ENCODE measurements at places on chromosomes 6 and 20.

DNA sequence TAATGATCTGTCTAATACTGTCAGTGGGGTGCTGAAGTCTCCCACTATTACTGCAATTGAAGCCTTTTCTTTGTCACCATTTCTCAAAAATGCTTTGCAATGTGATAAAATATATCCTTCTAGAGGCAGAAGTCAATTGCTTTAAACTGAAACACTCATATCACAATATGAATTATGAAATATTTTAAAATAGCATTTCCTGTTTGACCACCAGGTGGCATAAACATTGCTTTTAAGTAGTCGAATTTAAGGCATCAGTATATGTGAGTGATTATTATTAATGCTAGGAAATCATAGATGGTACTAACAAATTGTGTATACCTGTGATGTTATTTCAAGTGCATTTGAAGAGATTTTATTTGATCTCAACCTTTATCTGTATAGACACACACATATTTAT is 87.5 kb downstream of the MEI4 start:
- DNase-seq = no peak

DNA sequence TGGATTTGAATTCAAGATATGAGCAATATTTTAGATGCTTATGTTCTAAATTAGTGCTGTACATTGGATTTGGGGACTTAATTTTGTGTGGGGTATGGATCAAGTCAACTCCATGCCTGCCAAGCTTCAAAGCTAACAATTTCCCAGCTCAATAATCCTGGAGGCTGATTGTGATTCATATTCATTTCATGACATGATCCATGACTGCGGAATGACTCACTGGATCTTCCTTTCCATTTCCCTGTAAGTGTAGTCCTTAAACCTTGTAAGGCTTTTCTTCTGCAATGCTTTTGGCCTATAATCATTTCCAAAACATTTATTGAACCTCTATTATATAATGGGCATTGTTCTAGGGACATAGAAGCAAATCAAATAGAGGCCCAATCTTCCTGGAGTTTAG is 44.7 kb upstream of the CCN2 start:
- DNase-seq = no peak

DNA sequence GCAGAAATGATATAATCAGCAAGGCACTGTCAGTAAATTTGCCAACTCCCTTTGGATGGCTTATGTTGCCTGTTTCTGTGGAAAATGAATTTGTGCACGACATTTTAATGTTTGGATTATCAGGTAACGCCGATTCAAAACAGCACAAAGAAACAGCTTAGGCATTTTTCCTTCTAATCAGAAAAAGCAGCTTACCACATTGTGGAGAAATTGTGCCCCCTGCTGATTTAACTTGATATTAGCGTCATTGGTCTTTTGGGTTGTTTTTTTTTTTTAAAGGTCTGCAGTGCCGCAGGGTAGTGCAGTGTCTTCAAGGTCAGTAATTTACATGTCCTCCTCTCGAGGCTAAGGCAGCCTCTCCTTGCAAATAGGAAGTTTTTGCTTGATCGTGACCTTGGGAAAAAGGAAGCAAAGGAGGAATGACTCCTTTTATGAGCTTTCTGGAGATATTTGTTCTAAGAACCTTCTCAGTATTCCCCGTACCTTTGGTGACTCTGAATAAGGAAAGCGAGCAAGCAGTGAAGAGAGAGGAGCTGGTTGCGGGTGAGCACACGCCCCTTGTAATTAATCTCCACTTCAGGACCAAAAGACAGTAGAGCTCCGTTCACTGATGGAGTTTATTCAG is 79.1 kb downstream of the ELOVL4 start:
- DNase-seq = no peak

DNA sequence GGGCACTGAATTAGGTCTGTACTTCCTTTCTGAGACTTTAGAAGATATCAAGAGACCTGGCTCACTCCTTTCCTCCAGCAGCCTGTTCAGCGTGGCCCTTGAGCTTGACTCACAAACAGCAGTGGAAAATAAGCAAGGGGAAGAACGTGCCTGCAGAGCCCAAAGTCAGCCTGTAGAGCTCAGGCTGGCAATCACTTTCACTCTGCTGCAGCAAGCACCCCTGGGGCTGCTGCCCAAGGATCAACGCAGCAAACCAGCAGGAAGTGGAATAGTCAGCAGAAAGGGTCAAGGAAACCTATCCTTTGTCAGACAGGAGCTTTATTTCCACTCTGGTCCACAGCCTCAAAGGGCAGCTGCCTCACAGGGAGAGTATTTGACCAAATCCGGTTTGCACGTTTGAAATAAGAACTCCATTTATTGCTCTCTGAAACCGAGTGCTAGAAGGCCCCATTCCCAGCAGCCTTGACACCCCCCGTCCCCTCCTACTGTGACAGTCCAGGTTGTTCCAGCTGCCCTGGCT is 77.4 kb downstream of the PRDM1 start:
- DNase-seq = peak; percentile 35

GRCh38 chr6:53828966-53829697 is 34.3 kb downstream of the LRRC1 start:
- DNase-seq = no peak

GRCh38 chr6:33427585-33428223 is 7.8 kb downstream of the SYNGAP1 start:
- DNase-seq = no peak

- DNase-seq = no peak
Measured at GRCh38 chr20:4820806-4821518, 99.3 kb downstream of the PRND start.

GRCh38 chr6:18141805-18142590 is 12.9 kb downstream of the TPMT start:
- no peak for DNase-seq

GRCh38 chr6:22470454-22471131 is 98.8 kb upstream of the HDGFL1 start:
- no peak for DNase-seq

DNA sequence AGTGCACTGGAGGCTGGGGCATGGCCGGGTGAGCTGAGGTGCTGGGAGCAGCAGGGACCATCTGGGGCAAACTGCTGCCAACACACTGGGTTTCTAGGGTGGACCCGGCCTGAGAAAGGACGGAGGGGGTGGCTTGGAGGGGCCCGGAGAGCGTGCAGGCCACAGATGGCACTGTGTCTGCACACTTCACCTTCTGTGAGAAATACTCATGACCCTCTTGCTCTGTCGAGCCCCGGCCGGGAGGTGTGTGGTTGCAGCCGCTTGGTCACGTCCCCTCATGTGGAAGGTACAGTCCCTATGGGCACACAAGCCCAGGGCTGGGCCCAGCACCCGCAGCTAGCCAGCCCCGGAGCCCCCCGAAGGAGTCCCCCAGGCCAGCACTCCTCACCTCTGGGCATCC is 59.7 kb downstream of the RBM38 start:
- no peak for DNase-seq

GRCh38 chr6:156791320-156791850 is 14.2 kb downstream of the ARID1B start:
- DNase-seq = no peak

DNA sequence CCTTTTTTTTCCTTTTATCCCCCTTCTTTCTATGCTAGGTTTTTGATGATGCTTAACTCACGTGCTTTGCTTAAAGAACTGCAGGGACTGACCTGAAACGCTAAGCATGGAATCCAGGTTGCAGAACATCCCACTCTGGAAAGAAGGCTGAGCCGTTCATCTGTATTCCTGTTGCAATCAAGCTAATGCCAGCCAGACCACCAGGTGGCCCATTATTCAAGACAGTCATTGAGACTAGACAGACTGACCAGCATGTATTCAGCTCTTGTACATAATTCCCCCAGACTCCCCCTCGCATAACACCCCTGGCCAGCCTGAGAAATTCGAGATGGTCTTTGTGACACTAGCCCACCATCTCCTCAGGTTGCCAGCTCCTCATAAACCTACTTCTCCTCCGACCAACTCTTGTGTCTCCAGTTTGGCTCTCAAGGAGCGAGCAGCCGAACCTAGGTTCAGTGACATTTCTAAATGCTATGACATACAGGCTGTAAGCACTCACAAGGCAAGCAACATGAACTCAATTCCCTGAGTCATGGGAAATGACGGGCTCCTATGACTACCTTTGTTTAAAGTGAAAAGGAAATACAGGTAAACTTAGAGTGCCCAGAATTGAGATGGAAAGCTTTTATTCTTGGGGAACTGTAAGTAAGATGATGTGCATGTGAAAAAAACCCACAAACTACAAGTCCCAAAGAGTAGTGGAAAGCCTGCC is 309.3 kb upstream of the CDYL start:
- DNase-seq = no peak

DNA sequence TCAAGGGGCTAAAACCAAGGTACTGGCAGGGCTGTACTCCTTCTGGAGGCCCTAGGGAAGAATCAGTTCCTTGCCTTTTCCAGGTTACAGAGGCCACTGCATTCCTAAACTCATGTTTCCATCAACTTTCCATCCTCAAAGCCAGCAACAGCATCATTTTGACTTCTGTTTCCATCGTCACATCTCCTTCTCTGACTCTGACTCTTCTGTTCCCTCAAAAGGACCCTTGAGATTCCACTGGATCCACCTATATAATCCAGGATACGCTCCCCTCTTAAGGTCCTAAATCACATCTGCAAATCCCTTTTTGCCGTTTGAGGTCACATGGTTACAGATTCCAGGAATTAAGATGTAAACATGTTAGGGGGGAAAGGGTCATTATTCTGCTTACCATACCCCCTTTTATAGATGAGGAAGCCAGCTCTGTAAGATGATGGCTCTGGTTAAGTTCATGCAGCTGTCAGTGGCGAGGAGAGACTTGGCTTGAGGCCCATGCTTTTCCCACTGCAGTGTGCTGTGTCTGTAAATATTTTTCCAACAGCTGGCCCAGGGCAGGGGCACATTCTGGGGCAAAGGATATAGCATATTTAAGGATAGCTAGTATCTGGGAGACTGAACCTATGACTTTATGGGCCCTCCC is 114.6 kb downstream of the TNFRSF21 start:
- DNase-seq = no peak

DNA sequence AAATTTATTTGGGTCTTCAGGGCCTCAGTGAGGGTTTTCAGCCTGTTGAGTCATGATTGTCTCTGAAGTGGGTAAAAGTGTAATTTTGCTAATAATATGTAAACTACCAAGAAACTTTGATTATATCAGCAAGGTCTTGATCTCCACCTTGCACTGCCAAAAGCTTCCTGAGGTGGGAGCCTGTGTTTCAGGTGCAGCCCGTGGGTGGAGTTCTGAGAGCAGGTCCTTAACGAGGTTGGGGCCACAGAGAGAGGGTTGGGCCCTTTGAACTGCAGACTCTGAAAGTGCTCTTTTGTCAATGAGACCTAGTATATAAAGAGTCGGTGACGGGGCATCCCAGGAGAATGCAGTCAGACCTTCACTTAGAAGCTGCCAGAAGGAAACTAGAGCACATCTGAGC is 129.7 kb upstream of the MAP3K4 start:
- no peak for DNase-seq

- DNase-seq = no peak
Measured at GRCh38 chr20:5845681-5846615, 95.7 kb downstream of the SHLD1 start.

DNA sequence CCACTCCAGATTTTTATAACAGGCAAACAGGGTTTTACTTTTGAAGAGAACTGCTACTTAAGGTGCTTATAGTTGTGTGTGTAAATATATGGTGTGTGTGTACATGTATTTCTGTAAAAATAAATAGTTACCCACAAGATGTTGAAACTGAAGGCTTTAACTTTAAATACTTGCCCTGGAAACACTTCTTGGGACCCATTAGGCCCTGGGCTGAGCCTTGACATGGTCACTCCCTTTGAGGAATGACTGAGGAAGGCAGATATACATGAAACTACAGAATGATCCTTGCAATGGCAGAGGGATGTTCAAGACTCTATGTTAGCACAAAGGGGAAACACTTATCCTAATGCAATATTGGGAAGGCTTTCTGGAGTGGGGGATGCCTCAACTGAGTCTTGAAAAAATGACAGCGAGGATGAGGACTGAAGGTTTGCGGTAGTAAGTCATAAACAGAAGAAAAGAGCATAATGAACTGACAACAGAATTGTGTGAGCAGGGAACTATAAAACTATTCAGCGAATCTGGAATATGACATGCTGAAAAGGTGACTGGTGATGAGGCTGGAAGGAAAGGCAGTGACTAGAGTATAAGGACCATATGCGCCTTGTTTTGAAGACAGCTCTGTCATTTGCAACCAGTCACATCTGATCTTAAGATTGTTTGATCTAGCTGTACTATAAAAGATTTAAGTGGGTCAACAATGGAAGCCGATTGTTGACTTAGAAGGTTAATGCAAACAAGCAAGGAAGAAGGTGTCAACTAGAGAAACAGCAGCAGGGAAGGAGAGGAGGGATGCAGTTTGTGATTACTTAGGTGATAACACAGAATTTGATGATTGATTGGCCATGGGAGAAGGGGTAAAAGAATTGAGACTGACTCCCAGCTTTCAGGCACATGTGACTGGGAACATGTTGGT is 64.4 kb upstream of the COL21A1 start:
- no peak for DNase-seq

DNA sequence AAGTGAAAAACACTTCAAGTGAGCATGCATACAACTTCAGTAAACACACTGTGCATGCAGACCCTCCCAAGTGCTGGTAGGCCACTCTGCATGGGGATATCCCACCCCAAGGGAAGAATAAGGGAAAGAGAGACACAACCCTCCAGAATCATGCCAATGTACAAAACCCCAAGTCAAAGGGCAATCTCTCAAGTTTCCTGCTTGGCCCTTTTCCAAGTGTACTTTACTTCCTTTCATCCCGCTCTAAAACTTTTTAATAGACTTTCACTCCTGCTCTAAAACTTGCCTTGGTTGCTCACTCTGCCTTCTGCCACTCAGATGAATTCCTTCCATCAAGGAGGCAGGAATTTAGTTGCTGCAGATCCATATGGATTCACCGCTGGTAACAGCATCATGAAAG is 205.7 kb upstream of the PROKR2 start:
- no peak for DNase-seq

DNA sequence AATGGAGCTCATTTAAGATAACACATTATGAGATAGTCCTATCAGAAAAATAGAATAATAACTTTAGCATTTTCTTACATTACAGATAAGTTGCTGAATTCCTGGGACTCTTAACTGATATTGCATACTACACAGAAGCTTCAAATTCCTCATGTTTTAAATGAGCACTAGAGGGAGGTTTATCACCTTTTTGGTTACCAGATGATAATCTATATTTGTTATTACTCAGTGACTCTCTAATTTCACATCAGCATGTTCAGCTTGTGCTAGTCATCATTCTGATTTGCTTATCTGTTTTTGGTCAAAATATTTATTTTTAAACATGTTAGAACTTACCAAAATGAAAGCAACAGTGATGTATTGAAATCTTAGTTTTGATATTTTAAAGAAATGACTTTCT is 20.5 kb upstream of the GJA10 start:
- no peak for DNase-seq
